ENCODE measurements at places on chromosomes 16 and 17.

GRCh38 chr17:72950242-72950931 is 142.1 kb downstream of the SLC39A11 start:
- no peak for DNase-seq

DNA sequence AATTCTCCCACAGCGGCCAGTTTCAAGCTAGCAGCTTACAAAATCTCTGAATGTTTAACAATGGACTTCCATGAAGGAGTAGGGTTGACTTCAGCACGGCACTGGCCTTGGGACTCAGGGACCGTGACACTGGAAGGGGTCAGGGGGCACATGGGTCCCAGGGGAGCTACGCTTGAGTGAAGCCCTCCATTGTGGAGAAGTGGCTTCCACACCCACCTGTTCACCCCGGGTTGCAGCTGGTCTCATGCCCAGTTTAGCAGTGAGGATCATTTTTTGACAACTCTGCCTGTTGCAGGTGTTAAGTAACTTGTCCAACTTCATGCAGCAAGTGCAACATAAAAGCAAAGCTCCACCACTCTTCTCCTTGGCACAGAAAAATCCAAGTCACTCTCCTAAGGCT is 510.2 kb downstream of the CDH13 start:
- no peak for DNase-seq

DNA sequence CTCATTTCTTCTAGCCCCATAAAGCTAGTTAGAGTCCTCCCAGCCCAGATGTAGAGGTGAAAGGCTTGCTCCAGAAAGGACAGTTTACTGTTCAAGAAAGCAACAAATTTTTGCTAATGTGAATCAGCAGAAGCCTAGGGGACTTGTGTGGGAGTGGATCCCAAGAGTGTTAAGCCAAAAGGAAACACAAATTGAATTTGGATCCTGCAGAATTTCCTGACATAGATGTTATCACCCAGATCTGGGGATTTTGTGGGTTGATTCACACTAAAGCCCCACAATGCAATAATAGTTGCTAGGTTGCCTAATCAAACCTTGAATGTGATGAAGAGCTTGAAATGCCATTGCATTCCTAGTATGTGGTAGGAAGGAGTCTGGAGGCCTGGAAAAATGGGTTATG is 135.2 kb upstream of the HS3ST3A1 start:
- DNase-seq: no peak

- no peak for DNase-seq
Observed at GRCh38 chr17:43027091-43028032, 2.3 kb downstream of the RND2 start.

DNA sequence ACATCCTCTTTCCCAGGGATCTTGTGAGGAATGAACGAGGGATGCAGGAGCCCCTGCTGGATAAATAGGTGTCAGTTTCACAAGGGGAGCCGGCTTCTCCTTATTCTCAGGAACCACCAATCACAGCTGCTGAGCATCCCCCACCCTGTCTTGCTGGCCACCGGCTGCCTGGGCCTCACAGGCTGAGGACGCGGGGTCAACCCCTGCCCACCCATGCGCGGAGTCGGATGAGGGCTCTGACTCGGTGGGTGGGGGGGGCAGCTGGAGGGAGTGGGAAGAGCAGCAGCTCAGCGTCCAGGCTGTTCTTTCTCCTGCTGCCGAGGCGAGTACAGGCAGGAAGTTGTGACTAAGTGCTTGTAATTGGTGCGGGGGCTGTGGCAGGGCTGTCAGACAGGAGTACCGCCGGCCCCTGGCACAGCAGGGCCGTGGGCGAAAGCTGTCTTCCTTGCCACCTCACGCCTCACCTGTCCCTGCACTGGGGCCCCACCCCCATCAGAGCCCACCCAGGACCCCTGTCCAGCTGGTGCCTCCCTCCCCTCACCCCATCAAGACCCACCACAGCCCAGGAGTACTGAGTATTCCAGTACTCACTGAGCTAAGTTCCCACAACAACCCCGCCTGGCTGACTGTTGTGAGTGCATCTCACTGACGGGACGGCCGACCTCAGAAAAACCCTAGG is 11.0 kb upstream of the DPEP1 start:
- DNase-seq: peak; percentile 16

DNA sequence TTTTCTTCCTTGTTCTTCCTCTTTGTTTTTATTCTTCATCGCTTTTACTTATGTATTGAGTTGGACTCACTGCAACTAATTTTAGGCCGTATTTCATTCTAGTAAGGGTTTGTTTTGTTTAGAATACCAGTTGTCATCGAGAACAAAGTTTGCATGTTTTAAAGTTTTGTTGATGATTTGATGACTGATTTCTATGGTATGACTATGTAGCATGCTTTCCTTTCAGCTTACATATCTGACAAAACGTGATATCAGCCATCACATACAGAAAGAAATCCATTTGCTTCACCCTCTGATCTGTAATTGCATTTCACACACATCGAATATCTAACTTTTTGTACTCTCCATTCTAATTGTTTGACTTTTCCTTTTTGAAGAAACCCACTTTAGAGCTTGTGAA is 4.0 kb downstream of the PRKCA start:
- no peak for DNase-seq

DNA sequence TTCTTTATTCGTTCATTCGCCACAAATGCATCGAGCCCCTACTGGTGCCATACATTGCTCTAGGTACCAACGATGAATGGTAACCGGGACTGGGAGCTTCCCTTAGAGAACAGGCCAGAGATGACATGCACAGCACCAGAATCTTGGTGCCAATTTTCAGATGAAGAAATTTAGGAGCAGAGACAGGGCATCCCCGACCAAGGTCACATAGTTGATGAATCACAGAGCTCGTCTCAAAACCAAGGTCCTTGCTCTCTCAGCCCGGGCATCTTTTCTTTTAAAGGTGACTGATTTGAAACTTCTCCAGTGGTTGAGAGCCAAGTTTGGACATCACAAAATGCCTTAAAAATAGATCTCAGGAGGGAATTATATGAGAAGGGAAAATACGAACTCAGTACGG is 73.2 kb upstream of the C16orf82 start:
- no peak for DNase-seq

- DNase-seq: no peak
Observed at GRCh38 chr16:74309789-74310781, 13.5 kb downstream of the PSMD7 start.

DNA sequence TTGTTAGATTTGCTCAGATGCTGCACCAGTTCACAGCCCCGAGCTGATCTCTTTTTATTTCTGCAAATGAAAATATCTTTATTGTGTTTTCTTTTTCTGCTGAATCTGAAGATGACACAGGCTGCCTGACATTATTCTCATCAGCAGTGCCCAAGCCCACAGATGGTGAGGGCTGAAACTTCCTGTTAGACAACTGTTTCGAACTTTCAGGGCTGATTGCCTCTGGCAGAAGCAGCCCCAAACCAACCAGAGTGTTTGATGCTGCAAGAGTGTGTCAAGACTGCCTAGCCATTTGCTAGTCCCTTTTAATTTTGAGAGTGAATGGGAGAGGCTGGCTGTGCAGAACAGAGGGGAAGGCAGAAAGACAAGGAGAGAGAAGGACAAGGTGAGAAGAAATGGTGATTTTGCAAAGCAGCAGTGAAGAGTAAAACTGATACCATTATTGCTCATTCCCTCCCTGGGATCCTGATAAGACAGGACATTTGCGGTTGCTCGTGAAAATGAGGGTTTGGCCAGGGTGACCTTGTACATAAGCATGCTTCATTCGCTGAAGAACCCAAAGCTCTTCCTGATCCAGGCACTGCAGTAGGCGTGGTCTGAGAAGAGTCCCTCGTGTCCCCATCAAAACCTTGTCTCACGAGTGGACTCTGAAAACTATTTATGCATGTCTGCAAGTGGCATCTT is 77.2 kb downstream of the TMEM114 start:
- no peak for DNase-seq

GRCh38 chr16:81625544-81626153 is 153.4 kb upstream of the PLCG2 start:
- DNase-seq: no peak

DNA sequence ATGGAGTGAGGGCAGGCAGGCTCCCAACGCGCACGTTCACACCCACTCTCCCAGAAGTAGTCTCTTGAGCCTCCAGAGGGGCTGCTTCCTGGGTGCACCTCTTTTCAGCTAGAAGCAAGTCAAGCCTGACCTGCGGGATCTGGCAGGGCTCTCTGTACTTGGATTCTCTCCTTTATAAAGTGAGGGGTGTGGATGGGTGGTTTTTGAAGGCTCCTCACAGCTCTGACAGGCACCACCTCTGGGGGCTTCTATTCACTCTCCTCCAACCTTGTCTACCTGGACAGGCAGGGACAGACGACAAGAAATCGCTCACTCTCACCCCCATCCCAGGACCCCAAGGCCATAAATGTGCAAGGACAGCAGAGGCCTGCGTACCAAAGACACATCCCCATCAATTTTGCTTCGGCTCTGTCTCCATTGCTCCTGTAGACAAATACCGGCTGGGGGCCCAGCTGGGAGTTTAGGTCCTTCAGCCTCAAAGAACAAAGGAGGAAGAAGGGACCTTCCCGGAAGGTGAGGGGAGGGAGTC is 814 bp upstream of the DYNLL2 start:
- DNase-seq: no peak

GRCh38 chr17:39101091-39101490 is 50.3 kb downstream of the PLXDC1 start:
- no peak for DNase-seq

- no peak for DNase-seq
Observed at GRCh38 chr17:77373299-77374169, 232.8 kb downstream of the SEC14L1 start.

DNA sequence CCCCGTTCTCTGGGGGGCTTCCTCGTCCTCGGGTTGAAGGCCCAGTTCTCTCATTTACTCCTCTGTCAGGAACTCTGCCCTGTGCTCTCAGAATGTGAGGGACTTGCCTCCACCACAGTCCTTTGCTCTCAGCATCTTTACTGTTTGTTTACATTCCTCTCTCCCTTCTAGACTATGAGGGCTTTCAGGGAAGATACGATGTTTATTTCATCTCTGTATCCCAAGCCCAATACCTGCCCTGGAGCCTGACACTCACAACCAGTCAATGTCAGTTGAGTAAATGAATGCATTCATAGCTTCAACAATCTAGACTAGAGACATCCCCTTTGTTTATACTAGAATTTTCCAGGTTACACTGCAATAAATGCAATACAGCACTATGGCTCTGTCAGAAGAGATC is 409.6 kb upstream of the CDH11 start:
- no peak for DNase-seq

DNA sequence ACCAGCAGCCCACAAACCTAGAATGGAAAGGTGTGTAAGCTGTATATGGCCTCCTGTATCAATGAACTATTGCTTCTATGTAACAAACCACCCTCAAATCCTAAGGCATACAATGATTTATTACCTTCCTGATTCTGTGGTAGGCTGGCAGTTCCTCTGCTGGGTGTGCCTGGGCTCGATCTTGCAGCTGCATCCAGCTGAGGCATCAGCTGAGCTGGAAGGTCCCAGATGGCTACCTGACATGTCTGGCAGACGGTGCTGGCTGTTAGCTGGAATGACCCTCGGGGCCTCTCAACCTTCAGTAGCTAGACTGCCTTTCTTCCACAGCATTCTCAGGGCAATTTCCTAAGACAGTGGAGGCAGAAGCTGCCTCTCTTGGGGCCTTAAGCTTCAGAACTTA is 152.7 kb downstream of the RAB11FIP4 start:
- DNase-seq: no peak

- no peak for DNase-seq
Observed at GRCh38 chr17:50205111-50205962, 3.9 kb upstream of the COL1A1 start.

DNA sequence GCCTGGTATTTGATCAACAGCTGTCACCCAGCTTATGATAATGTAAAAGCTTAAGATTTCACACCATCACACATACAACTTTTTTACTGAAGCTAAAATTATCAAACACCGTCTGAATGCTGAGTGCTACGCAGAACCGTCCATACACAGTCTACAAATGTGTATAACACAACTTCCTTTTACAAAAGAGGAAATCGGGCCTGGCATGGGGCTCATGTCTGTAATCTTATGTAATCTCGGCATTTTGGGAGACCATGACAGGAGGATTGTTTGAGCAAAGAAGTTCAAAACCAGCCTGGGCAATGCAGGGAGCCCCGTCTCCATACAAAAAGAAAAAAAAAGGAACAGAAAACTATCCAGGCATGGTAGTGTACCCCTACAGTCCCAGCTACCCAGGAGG is 19.6 kb upstream of the QRICH2 start:
- DNase-seq: no peak

GRCh38 chr16:84913315-84913714 is 93.5 kb downstream of the CRISPLD2 start:
- no peak for DNase-seq

DNA sequence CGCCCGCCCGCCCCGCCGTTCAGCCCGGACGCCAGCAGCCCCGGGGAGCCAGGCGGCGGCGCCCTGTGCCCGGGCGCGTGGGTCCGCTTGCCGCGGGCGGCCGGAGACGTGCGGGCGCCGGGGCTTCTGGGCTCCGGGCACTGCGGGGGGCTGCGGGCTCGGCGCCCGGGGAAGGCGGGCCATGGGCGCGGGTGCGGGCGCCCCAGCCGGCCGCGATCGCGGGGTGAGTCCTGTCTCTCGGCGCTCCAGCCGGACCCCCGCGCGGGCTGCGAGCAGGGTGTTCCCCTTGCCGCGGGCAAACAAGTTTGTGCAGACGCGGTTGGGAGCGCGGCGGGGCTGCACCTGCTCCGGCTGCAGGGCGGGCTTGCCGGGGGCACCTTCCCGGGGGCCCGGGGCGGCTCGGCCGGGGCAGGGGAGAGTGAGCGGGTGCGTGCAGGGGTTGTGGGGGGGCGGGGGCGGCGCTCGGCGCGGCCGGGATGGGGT is 292 bp downstream of the WSCD1 start:
- DNase-seq: no peak

DNA sequence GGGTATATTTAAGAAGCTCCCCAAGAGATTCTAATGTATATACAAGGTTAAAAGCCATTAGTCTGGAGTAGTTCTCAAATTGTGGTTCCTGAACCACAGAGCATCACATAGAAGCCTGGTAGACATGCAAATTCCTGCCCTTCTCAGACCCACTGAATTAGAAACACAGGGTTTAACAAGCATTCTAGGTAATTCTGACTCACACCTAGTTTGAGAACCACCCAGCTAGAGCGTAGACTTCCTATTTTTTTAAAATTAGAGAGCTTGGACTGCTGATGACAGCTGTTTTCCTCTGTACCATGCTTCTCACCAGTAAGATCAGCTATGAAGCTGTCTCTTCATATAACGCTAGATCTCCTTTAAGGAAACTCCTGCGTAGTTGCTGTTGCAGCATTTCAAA is 50.6 kb downstream of the HS3ST3B1 start:
- no peak for DNase-seq

DNA sequence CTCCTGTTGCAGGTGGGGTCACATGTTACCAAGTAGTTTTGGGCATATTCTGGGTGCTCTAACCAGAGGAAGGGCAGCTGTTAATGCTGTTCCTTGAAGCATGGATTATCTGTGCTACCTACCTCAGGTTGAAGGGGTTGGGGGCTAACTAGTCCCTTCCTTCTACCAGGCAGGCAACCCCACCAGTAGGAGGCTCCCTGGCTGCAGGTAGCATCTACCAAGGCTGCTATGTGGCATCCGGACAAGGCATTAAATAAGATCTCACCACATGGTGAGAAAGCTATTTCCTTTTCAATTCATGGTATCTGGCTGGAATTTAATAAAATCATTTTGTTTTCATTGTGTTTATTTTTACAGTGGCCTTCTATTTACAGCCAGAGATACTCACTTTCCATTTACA is 62.5 kb downstream of the CACNG3 start:
- no peak for DNase-seq

Data from stimulated activated CD4-positive, alpha-beta T cell treated with anti-CD3 and anti-CD28 coated beads, TNF-alpha, amount 100 ng/mL, for 1 hour (primary cell).